Inflammatory macrophage treated with lipopolysaccharide for 1 hour (primary cell): ENCODE measurements at places on chromosomes 7 and 10.

- no peak for DNase-seq
Observed at GRCh38 chr7:149293946-149294633, 32.1 kb downstream of the ZNF783 start.

GRCh38 chr10:129692695-129693094 lies 225.7 kb downstream of the MGMT start:
- no peak for DNase-seq

DNA sequence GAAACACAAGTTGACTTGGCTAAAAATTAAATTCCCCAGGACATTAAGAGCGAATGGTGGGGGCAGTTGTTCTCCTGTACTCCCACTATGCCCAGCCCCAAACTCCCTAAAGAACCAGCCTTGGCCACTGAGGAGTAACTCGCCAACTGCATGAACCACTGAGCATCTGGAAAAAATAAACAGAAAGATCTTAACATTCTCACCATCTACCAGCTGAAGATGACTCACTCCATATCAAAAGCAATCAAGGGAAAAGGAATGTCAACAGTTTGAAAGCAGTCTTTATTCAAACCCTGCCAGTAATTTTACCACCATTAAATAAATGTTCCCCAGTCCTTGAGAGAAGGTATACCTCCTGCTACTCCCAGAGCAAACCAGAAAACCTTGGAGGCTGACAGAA lies 45.4 kb downstream of the CTTNBP2 start:
- no peak for DNase-seq

GRCh38 chr7:157969995-157970394 lies 617.6 kb downstream of the PTPRN2 start:
- no peak for DNase-seq

DNA sequence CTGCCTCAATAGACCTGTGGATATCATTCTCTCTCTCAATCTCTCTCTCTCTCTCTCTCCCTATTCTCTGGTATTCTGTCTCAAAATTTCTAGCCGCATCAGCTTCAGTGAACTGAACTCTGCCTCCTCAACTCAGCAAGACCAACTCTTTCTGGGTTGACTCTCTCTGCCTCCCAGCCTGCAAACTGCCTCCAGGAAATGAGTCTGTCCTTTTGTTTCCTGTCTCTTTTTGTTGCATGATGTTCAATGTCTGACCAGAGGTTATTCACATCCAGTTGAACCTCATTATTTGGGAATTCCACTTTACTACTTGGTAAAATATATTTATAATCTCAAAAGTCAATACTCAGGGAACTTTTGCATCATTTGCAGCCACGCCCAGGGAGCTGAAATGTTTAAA lies 682.7 kb upstream of the FZD8 start:
- DNase-seq, result no peak

- no peak for DNase-seq
Observed at GRCh38 chr7:151769188-151769821, 107.6 kb downstream of the PRKAG2 start.

- no peak for DNase-seq
Observed at GRCh38 chr10:84076540-84077195, 62.6 kb upstream of the GHITM start.

DNA sequence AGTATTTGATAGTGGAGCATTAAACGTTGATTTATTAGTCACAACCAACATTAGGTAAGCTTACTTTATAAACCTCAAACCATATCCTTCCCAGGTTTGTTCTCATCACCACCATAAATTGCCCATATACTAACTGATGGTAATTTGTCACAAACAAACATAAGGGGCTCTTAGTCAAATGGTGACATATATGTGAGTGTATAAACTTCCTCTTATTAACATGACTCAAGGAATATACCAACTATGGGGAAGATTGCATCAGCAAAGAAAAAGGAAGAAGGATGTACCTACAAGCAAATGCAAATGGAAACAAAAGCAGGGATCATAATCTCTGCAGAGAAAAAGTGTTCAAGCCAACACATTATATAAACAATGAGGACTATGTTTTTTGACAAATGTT lies 418.2 kb upstream of the AKR1E2 start:
- peak; percentile 80 for DNase-seq

DNA sequence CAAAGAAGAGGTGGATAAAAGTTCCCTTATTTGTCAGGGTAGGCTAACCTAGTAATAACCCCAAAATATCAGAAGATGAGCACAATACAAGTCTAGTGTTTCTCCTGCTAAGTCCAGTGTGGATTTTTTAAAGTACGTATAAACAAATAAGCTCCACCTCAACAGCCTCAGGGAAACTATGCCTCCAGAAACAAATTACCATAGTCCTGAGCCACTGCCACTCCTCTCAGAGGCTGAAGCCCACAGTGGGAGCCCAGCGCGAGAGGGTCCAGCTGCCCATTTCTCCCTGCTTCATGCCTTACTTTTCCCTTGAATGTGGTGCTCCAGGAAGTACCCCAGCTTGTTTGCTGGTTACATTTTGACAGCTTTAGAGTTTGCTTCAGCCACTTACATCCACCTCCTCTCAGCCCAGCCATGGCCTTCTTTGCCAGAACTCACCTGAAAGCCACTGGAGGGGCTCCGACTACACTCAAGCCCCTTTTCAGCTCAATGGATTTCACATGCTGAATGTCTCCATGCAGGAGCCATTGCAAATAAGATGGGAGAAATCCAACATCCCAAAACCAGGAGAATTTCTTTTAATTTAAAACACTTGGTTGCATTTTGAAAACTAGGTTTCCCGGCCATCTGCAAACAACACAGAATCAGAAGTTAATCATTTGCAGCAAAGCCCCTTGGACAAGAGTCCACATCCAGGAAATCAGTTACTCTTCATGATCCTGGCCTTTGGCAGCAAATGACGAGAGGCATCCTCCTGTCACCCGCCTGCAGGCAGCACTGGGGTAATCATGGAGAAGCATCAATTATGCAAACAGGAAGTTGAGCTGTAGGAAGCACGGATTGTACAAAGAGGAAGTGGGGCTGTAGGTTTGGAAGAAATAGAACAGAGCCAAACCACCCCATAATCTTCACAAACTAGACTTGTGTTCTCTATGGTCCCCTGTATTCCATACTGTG lies 138.1 kb downstream of the HERPUD2 start:
- peak; percentile 82 for DNase-seq

GRCh38 chr10:33010132-33011037 lies 52.4 kb upstream of the ITGB1 start:
- DNase-seq, result no peak

DNA sequence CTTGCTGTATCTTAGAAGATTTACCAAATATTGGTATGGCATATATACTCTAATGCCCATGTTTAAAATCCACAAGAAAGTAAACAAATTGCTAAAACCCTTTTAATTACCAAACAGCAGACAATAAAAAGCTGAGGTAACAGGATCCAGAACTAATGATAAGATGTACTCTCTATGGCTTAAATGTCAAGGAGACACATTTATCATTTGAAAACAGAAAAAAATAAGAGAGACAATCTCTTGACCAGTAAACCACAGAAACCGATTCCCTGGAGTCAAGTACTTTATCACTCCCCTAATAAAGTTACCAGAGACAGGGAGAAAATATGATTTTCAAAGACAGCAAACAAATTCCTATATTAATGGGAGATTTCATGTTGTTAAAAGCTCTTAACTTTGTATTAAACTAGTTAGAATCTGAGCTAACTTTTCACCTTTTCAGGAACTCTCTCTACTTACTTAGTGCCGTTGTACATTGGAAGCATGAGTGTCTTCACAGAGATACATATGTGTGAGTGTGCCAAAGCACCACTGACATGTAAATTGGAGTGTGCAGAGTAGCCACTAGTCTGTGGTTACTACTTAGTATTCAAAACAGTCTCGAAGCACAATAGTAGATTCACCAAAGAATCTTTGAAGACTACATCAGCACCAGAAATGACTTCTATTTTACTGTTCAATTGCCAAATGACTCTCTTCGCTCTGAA lies 44.2 kb downstream of the TSPAN12 start:
- DNase-seq, result no peak

- DNase-seq, result no peak
Observed at GRCh38 chr10:44914891-44915290, 3.8 kb downstream of the TMEM72 start.
